A172 (cell line): ENCODE measurements at places on chromosomes 2 and 18. TPM values are rescaled to one million over a fixed set of nuclear protein-coding genes. Genes with fewer than 3 reads are reported as not detected.

The ACOXL gene
- total RNA-seq, result not detected in 2 replicates

DNA sequence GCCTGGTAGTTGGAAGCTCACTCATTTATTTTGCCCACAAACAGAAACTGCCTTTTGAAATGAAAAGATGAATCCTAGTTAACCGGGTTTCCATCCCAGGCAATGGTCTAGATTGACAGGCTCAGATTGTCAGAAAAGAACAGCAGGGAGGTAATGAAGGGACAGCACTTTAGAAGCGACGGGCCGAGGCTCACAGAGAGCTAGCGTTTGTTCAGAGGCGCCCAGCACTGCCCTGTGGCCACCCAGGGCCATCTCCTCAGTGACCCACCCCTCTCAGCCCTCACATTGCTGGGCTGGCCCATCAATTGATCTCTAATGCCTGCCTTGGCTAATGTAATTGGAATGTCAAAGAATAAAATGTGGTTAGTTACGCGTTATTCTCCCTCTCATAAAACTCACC lies 304.8 kb downstream of the CDCA7 start:
- DNase-seq, result no peak

The CFC1 gene
- total RNA-seq, result not detected in 2 replicates

DNA sequence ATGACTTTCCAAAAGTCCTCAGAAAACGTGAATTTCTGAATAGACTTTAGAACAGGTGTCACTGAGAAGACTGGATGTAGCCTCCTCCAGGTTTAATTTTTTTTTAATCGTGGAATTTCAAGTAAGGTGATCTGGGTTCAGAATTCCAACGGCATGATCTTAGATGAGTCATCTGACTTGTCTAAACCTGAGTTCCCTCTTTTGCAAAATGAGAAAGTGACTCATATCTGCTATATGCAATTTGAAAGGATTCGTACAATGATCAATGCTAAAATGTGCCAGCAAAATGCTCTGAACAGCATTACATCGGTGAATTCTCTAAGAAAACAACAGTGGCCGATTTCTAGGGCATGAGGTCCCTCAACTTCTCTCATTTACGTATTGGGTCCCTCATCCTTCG lies 69.1 kb upstream of the ZNF516 start:
- peak; percentile 44 for DNase-seq

- DNase-seq, result peak; percentile 40
Observed at GRCh38 chr2:31987454-31988220, 23.2 kb downstream of the MEMO1 start.

GRCh38 chr2:85888020-85888683 lies 638 bp downstream of the ST3GAL5 start:
- DNase-seq, result no peak
